Activated CD8-positive, alpha-beta memory T cell treated with anti-CD3 and anti-CD28 coated beads for 1 hour (primary cell): ENCODE measurements at places on chromosomes 6 and 20.
A peak's percentile ranks its signal among the peaks of the same experiment; 100 is the strongest.

DNA sequence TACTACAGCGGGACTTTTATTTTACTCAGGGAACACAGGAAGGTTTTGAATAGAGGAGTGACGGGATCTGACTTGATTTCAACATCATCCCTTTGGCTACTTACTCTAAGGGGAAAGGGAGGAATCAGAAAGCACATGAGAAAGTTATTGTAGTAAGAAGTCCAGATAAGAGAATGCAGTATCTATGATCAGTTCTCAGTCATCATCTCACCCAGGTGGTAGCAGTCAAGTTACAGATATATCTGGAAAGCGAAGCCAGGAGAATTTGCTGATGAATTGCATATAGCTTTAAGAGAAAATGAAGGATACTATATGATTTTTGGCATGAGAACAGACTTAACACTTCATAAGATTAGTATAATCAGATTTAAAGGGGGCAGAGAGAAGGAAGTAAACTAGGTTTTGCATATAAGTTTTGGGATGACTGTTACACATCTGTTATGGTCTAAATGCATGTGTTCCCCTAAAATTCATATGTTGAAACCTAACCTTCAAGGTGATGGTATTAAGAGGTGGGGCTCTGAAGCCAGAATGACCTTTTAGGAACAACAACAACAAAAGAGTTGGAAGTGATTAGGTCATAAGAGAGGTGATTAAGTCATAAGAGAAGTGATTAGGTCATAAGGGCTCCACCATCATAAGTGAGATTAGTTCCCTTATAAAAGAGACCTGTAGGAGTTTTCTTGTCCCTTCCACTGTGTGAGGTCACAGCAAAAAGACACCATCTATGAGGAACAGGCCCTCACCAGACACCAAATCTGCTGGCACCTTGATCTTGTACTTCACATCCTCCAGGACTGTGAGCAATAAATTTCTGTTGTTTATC, 6.7 kb downstream of the RAD21L1 start:
- no peak for DNase-seq

- no peak for DNase-seq
Observed at GRCh38 chr20:63628246-63628975, 1.5 kb upstream of the GMEB2 start.

DNA sequence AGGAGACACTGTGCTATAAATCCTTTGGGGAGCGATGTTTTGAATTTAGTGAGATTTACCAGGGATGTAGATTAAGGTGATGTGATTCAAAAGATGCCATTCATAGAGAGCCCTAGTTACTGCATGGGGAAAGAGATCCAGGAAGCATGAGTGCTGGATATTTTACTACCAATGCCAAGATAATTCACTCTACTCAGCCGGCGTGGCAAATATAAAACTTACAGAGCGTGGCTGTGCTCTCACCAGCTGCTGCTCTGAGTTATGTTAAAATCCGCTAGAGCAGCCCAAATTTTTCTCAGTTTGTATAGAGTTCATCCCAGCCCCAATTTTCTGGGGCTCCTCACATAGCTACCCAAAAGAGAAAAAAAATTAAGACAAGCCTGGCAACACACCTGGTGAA, 48.6 kb downstream of the BFSP1 start:
- DNase-seq = no peak

DNA sequence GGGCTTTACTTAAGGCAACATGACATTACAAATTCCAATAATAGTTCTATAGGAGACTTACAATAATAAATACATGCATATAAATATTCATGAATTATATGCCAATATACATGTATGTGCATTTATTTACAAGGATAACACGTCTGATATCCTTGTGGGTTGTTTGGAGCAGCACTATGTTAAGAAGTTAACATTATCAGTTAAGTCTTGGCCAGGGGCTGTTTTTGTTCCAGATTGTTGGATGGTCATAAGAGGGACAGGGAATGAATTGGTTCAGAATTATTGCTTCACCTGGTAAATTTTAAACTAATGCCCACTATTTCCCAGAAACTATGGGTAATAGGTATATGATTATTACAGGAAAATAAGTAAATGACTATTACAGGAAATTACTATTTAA, 81.3 kb upstream of the MMS22L start:
- DNase-seq = no peak

GRCh38 chr6:148441454-148441911, 98.8 kb downstream of the SASH1 start:
- DNase-seq = no peak

DNA sequence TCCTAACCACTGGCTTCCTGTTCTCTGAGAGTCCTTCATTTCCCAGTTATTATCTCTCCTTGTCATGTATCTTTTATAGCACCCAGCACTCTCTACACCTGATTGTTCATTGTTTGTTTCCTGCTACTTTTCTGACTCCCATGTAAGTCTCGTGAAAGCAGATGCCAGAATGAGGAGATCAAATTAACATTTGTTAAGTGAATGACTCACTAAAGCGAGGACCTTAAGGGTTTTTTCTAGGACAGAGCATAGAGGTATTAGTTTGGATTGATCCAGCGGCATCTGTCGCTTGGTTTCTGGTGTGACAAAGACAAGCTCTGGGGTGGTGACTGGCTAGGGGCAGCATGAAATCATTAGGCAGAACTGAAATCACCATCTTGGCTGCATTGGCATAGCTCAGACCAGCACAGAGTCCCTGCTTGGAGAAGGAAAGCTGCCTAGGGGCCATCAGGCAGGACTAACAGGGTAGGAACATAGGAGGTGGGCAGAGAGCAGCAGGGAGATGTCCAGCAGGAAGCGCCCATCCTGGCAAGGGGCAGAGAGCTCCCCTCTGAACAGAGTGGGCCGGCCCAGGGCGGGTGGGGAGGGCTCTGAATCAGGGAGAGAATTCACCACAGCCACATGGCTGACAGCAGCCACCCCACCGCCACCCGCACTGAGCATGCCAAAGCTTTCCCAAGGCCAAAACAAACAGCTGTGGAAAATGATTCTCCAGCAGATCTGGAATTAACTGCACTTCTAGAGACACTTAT, 97.1 kb upstream of the CEP85L start:
- no peak for DNase-seq

DNA sequence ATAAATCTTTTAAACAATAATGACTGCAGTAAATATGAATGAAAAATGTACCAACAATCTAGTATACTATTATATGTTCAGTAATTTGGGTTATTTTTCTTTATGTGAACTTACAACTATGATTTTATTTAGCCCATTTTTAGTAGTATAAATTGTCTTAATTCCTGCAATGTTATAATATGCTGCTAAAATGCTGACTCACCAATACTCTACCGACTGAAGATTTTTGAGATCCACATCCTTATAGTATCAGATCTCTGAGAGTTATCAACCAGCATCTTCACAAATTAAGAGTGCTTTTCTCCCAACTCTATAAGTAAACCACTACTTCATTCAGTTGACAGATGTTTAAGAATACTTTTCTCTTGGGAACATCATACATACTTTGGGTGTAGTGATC, 16.6 kb downstream of the CDC40 start:
- DNase-seq = no peak

- no peak for DNase-seq
Observed at GRCh38 chr6:20160541-20161283, 51.6 kb downstream of the MBOAT1 start.

DNA sequence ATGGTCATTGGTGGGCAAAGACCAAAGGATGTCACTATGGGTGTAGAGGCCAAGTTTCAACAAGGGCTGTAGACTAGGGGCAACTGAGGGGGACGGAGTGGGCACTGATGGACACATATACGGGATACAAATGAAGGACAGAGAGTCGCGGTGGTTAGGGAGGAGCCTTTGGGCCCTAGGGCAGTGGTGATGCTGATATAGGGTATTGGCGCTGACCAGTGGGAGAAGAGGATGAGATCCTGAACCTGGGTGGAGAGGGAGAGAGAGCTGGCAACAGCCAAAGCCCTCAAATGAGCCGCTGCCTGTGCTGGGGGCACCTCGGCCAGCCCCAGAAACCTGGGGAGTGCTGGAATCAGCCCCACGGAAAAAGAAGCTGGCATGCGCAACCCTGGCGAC, 1.6 kb downstream of the CDH22 start:
- no peak for DNase-seq

DNA sequence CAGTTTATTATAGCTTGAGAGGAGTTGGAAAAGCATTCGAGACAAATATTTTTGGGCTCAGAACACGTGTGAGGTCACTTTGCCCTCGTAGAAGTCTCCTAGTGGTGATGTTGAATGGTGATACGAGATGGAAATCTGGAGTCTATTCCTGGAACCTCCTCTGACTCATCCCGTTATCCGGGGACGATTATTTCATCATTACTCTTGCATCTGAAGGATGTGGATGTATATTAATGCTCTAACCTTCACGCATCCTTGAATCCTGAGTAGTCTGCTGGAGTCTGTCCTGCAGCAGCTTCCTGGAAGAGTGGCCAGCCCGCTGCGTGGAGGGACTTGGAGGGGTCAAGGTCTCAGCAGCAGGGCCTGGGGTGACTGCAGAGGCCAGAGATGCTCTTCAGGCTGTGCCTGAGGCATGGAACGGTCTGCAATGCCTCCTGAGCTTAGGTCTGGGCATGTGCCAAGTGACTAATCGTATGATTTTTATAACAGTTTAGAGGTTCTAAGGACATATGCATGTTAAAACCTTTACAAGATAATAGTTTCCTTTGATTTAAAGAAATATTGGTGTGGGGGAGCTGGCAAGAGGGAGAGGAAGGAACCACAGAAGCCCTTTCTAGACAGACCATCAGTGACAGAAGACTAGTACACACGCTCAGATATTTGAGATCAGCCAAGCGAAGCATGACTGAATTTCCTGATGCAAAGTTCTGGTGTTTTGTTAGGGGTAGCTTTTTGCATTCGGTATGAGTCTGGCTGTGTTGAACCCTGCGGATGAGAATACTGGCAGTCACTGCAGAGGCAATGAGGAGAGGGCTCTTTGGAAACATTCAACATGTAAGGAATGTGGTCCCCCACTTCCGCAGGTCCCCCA, 400.2 kb downstream of the QKI start:
- DNase-seq = no peak

DNA sequence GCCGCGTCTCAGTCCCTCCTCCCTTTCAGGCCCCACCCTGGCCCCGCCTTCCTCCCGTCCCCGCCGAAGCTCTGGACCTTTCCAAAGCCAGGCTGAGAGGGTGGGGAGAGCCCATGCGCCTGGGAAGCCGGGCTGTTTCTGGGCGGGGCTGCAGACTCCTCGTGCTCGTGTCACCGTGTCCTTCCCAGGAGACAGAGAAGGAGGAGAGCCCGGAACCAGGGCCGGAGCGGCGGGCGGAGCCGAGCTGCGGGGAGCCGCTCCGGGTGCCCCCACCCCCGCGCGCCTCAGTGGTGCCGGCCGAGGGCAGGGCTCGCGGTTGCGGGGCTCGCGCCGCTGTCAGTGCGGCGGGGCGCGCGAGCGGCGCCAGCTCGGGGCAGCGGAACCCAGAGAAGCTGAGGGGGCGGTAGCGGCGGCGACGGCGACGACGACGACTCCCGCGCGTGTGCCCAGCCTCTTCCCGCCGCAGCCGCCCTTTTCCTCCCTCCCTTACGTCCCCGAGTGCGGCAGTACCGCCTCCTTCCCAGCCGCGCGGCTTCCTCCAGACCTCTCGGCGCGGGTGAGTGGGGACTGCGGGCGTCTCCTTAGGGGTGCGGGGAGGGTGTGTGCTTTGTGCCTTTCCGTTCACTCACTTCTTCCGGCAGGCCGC, at the start of gene RALY:
Gene RALY, plus strand, starts transcription at position 336 of the 646 bp plus-strand sequence. CDS start 78,164 bp downstream, outside the sequence.
- DNase-seq = peak; percentile 93

DNA sequence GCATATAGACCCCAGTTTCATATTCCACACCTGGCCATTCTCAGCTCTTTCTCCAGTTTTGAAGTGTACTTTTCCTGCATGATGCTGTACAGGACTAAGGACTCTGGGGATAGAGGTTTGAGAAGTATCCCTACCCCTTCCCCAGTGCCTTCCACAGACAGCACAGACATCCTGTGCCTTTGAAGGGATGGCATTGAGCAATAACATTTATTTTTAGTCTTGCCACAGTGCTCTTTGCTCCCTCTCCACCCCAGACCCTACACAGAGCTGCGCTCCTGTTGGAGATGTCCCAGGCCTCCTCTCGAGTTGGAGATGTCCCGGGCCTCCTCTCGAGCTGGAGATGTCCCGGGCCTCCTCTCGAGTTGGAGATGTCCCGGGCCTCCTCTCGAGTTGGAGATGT, 275.8 kb downstream of the FARS2 start:
- DNase-seq = no peak

GRCh38 chr6:70196531-70196930, 106.4 kb downstream of the COL9A1 start:
- no peak for DNase-seq

DNA sequence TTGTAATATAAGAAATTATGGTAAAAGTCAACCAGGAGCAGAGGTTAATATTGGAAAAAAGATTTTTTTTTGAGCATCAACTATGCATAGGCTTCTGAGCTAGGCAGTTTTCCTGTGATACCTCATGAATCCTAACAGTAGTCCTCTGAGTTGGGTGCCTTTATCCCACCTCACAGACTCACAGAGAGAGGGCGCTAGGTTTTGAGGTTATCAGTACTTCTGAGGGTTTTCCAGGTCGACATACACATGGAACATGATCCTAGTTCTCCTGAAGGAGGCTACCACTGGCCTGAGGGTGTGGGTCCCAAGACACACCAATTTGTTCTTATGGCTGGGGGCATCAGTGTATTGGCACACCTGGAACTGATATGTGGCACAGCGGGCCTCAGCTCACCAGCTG, 358.8 kb upstream of the JAG1 start:
- no peak for DNase-seq
